ENCODE measurements at places on chromosomes 2 and 18.

GRCh38 chr18:63617049-63617914 lies 26.8 kb downstream of the SERPINB4 start:
- DNase-seq = no peak

- no peak for DNase-seq
Measured at GRCh38 chr2:190335225-190335559, 8.2 kb upstream of the INPP1 start.

DNA sequence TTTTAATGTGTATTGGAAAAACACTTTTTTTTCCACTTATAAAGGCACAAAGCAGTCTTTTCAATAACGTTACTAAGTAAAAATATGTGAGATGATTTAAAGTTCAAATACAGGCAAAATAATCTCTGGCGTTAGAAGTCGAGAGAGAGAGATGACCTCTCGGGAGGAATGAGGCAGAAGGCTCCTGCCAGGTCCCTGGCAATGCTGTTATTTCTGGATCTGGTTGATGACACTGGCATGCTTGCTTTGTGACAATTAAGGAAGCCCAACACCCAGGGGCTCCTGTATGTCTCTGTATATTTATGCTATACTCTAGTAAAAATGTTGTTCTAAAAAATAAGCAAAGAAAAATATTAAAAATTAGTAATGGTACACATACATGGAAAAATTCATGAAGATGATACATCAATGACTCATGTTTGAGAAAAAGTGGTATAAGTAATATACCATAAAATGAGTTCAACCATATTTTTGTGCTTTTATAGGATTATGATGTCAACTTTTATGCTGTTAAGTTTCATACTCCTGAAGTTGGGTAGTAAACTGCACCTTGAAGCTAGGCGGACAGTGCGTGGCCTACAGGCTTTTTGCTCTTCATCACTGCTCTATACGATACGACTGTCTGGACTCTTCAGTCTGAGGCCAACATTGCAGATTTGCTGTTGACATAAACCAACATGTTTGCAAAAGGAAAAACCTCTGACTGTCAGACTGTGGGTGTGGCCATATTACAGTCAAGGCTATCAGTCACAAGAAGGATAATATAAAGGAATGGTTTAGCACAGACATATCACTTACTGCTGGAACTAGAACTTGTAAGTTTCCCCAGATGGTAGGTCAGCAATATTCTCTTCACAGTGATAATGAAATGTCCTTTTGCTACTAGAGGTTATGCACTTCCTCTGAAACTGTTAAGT lies 19.8 kb downstream of the VPS4B start:
- DNase-seq = no peak

GRCh38 chr2:208359632-208359986 lies 47.0 kb upstream of the PTH2R start:
- DNase-seq = no peak

DNA sequence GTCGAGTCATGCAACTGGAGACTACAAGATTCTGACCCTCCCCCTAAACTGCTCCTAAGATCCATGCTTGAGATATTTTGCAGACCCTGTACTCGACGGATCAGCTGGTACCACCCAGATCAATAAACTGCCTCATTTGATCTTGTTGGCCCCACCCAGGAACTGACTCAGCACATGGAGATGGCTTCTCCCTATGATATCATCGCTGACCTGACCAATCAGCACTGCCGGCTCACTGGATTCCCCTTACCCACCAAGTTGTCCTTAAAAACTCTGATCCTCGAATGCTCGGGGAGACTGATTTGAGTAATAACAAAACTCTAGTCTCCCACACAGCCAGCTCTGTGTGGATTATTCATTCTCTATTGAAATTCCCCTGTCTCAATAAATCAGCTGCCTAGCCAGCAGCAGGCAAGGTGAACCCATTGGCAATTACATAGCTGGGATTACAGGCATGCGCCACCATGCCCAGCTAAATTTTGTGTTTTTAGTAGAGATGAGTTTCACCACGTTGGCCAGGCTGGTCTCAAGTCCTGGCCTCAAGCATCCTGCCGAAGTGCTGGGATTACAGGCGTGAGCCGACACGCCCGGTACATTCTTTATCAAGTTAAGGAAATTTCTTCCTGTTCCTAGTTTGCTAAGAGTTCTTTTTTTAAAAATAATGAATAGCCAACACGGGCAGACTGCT lies 43.6 kb downstream of the VPS54 start:
- DNase-seq = no peak
